Foreskin keratinocyte (primary cell): ENCODE measurements at places on chromosomes 4 and X. TPM values are rescaled to one million over a fixed set of nuclear protein-coding genes. Genes with fewer than 3 reads are reported as not detected.

- DNase-seq: no peak
These were observed 14.9 kb upstream of the PPEF1 start for GRCh38 chrX:18692541-18692940.

PAGE4 gene
- not detected in 2 replicates for total RNA-seq

- no peak for DNase-seq
These were observed 1.5 kb upstream of the PAPSS1 start for GRCh38 chr4:107721436-107722100.

GAGE1 gene
- not detected in 2 replicates for total RNA-seq

F11 gene
- total RNA-seq: not detected in 2 replicates

GRCh38 chrX:87392369-87392768, 125.2 kb upstream of the KLHL4 start:
- no peak for DNase-seq

DNA sequence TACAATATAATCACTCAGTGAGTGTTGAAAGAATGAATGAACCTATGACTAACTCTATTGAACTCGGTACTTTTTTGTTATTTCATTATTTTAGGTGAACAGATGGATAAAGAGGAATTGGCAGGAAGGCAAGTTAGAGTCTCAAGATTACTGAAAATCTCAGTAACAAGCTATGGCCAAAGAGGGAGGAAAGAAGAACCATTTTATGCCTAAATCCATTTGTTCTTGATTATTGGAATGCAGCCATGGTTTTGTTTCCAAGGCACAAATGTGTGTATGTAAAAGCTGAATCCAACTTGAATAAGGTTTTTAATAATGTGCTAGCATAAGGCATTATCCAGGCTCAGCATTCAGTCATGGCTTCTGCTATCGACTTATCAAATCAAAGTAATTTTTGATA, 196.4 kb downstream of the DTHD1 start:
- no peak for DNase-seq

GRCh38 chrX:68631336-68631735, 16.1 kb upstream of the STARD8 start:
- no peak for DNase-seq

NPY2R gene
- total RNA-seq: not detected in 2 replicates

GRCh38 chr4:173699841-173700475, 169.9 kb upstream of the HAND2 start:
- no peak for DNase-seq

DNA sequence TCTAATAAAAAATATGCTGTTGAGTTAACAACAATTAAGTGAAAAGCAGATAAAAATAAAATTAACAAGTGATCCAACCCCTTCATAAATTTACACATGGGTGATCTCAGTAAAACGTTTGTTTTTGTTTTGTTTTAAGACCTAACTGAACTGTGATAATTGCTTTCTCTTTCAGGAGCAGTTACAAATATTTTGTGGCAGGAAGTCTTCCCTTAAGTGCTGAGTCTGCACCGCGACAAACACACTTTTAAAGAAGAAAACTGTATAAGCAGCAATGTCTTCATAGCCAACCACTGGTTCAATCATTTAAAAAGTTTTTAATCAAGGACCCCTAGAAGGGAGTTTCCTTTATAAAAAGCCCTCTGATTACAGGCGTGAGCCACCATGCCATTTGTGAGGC, 53.7 kb upstream of the NFKB1 start:
- DNase-seq: no peak

GRCh38 chr4:64781737-64782326, 372.6 kb upstream of the TECRL start:
- peak; percentile 33 for DNase-seq

HMGB3 gene
- 140 and 141 TPM in 2 replicates for total RNA-seq

GRCh38 chr4:185265942-185266341, 56.5 kb downstream of the SNX25 start:
- DNase-seq: peak; percentile 31

GRCh38 chr4:6595897-6596537, 21.0 kb downstream of the MAN2B2 start:
- DNase-seq: no peak

DCAF8L2 gene
- not detected in 2 replicates for total RNA-seq

RAB33A gene
- total RNA-seq: 0.10 TPM in 1 of 2 replicates, not detected in the other

DNA sequence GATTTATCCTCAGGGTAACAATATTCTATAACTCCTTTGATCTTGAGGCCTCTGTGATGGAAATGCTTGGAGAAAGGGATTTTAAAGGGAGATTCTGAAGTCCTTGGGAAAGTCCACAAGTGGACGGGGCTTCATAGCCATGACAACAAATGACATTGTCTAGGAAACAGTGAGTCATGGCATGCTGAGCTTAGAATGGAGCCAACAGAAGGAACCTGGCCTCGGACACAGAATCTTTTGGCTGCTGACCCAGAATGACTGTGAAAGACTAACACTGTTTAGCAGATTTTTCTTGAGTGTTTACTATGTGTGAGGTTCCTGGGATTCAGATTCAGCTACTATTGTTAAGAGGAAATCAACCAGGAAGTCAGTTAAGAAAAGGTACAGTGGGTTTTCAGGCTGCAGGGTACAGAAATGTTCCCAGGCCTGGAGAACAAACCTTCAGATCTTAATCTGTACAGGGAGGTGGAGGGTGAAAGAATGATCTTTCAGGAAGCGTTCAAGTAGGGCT, 18.1 kb upstream of the CXCL2 start:
- DNase-seq: peak; percentile 78

GRCh38 chrX:109859651-109860050, 126.6 kb upstream of the ACSL4 start:
- no peak for DNase-seq

FAM156A gene
- 7.8 and 9.5 TPM in 2 replicates for total RNA-seq

DNA sequence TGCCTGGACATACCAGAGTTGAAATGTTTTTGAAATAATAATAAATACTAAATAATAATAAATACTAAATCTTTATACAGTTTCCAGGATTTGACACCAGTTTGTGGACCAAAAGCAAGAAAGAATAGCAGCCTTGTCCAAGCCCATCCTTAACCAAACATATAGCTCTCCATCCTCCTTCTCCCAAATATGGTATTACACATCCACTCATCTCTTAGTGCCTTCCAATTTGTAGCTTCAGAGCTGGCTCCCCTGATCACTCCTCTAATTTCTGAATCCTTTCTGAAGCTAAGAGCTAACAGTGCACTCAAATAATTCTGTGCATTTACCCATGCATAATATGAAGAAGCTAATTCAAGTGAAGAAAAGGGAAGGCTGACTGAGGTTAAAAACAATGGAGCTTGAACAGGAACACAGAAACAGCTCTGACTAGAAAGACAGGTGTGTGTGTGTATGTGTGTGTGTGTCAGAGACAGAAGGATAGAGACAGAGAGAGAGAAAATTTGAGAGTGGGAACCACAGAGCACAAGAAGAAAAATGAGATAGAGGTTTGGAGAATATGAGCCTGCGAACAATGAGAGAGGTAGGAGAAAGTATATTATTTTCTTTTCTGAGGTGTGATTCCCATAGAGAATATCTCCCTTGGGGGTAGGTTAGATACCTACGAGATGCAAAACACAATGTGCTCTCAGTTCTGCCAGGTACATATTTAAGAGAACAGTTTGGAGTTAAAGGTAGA, 123.5 kb downstream of the CAMK2D start:
- DNase-seq: no peak

DNA sequence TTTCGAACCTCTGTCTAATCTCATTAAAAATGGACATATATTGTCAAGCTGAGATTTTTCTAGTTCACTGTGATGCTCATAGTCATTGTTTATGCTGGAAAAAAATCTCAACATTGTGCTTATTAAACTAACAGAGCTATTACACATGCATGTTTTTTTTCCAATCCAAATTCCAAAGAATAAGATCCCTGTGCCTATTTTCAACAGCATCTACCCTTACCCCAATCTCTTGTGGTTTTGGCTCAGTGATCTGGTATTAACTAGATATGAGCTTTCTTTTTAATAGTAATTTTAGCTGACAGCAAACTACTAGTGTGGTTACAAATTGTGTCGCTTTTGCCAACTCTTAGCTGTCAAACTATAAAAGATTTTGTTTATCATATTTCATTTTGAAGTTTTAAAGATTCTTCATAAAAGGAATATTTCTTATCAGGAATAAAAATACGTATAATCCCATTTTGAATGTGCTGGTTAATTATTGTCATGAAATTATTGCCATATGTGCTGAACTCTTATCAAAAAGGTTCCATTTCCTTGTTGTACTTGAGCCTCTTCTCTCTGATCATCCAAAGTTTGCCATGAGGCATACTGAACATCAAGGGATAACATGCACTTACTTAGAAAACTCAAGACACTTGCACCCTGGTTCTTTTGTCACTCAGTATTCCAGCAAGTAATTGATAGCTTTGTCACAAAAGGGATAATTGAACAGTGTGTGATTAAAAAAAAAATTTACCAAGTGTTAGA, 241.2 kb downstream of the ARHGAP24 start:
- DNase-seq: no peak

DNA sequence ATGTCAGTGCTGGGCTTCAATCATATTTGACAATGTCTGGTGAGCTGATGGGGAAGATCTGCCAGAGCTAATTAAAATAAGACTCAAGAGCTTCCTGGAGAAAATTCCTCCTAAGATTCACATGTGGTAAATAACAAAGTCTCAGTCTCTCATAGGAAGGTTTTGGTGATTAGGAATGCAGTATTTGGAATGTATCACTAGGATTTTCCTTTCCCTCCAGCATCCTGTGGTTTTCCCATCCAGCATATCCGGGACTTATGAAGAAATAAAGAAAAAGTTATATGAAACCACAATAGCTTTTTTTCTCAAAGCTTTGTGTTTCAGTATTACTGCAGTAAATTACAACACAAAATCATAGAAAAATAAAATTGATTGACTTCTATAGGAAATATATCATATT, 1597.1 kb downstream of the ADGRL3 start:
- no peak for DNase-seq

TMEM144 gene
- total RNA-seq: 2.6 and 3.1 TPM in 2 replicates

DNA sequence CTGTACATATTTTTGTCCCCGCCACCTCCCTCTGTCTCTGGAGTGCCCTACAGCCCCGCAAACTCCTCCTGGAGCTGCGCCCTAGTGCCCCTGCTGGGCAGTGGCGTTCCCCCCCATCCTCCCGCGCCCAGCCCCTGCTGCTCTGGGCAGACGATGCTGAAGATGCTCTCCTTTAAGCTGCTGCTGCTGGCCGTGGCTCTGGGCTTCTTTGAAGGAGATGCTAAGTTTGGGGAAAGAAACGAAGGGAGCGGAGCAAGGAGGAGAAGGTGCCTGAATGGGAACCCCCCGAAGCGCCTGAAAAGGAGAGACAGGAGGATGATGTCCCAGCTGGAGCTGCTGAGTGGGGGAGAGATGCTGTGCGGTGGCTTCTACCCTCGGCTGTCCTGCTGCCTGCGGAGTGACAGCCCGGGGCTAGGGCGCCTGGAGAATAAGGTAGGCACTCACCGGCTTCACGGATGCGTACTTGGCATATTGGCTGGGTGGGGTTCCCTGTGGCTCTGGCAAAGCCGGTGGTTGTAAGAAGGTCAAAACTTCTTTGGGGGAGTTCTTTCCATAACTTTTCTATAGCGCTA, 653 bp downstream of the HHIP start:
- no peak for DNase-seq

NHSL2 gene
- 0.37 and 0.42 TPM in 2 replicates for total RNA-seq

- DNase-seq: no peak
These were observed 433.9 kb upstream of the ATOH1 start for GRCh38 chr4:93394545-93395081.

- no peak for DNase-seq
These were observed 11.3 kb downstream of the SMIM10L2A start for GRCh38 chrX:135432881-135433521.

GRCh38 chrX:26511589-26512363, 295.8 kb downstream of the MAGEB5 start:
- DNase-seq: no peak

DGAT2L6 gene
- total RNA-seq: not detected in 2 replicates

GRCh38 chr4:133592591-133592990, 443.5 kb downstream of the PCDH10 start:
- DNase-seq: no peak

MAP9 gene
- 12.0 and 12.3 TPM in 2 replicates for total RNA-seq

- DNase-seq: no peak
These were observed 15.8 kb downstream of the SMAD1 start for GRCh38 chr4:145497199-145498149.

DNA sequence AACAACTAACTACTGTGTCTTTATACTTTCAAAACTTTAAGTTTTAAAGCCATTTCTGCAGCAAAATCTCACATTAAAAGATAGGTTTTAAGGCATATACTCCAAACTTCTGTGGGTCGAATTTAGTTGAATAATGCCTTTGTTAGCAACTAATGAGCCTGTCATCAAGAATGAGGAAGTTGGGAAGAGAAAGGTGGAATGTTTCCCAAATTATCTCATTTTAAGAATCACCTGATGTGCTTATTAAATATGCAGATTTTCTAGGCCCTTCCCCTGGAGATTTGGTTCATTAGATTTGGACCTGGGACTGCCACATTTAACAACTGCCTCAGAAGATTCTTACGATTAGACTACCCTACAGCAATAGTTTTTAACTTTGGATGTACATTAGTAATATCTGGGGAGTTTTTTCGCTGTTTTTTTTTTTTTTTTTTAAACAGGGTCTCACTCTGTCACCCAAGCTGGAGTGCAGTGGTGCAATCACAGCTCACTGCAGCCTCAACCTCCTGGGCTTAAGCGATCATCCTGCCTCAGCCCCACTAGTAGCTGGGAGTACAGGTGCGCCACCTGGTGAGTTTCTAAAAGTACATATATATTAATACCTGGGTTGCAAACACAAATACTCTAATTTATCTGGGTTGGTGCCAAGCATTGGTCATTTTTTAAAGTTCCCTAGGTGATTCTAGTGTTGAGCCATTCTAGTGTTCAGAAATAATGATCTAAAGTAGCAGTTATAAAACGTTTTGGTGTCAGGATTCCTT, 16.1 kb upstream of the TASL start:
- no peak for DNase-seq

DNA sequence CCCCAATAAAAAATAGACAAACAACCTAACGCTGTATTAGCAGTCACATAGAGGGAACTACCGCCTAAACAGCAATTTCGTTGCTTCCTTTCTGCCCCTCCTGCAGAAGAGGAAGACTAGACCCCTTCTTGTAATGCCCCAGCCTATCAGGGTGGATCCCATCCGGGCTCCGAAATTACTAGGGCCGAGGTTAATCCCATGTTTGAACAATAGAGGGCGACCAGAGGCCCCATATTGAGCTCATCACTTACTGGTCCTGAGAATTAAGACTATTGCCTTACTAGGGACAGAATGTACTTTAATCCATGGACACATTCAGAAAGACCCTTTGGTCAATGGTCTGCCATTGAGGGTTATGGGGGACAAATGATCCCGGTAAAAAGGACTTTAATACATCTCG, 11.8 kb upstream of the ZNF630 start:
- no peak for DNase-seq

HAND2 gene
- not detected in 2 replicates for total RNA-seq

ADGRL3 gene
- total RNA-seq: 0.60 and 0.78 TPM in 2 replicates

GRCh38 chr4:8657381-8658088, 65.0 kb downstream of the CPZ start:
- DNase-seq: no peak

DNA sequence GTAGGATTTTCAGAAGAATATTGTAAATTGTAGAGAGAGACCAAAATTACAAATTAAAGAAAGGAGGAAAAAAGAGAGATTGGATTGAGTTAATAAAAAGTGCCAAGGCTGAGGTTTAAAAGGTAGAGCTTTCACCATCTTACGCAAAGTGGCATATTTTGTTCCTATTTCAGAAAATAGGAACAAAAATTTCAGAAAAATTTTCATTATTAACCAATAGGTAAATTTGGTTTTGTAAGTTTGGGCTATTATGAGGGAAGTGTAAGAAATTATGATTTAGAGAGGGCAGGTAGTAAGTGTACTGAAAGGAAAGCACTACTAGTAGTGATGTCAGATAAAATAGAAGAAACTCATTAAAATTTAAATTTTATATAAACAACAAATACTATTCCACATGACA, 479.7 kb downstream of the ACTRT1 start:
- DNase-seq: no peak

COX7B2 gene
- total RNA-seq: not detected in 2 replicates
